ENCODE measurements at places on chromosomes 7 and 10.

DNA sequence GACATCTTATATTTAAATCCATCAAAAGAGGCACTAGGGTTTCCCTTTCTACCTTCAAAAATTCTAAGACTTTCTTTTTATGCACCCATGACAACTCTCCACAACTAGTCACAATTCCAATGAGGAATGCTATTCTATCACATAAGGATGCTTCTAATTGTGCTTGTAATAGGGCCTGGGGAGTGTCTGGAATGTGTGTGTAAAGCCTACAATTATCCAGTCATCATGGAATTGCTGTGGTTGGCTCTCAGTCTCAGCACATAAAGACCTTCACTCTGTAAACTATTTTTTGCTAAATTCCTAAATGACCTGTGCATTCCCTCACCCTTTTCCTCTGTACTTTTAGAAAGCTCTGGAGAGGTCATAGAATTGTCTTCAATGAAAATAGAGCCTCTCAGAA, 86.7 kb downstream of the EPDR1 start:
- no peak for DNase-seq

GRCh38 chr7:30479202-30480120, 877 bp upstream of the NOD1 start:
- DNase-seq, result peak; percentile 70

GRCh38 chr7:142454862-142455261, 197.0 kb upstream of the PRSS58 start:
- DNase-seq, result no peak

DNA sequence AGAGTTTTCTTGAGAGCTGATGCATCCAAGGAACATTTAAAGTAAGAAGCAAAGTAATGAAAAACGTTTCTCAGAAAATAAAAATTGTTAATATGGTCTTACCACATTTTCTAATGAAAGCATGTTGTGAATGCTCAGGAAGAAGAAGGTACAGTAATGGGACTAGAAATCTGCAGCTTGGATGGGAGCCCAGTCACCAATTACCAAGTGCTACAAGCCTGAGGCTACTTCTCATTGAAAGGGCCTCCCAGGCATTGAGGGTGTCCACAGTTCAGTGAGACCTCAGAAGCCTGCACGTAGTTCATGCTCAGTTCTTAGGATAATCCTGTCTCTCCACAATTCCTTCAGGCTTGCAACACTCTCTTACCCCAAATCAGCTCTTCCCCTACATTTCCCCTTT, 17.6 kb downstream of the PTN start:
- no peak for DNase-seq

DNA sequence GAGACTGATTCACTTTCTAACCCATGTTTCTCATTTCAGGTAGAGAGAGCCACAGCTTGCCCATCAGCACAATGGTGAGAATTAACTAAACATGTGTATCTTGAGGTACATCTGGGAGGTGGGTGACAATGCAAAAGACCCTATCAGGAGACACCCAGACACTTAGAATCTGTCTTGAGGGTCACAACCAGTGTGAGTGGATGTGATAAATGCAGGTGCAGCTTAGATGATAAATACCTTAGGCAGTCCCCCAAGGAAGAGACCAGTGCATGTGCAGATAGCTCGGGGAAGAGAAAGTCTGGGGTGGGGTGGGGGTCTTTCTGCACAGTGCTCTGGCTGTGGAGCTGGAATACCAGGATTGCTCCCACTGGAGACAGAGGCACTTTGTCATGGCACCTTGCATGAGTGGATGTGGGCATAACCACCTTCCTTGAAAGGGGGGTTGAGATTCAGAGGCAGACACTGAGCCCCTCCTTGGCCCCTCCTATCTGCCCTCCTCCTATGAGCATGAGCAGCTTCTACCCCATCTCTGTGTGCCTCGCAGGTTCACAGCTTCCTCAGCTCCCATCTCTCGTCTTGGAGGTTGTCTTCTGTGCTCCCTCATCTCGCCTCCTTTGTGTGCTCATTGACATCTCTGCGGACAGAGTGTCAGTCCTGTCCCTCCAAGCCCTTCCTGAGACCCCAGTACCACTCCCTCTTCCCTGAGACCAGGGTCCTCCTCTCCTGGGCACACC, 349.8 kb downstream of the TCERG1L start:
- no peak for DNase-seq

- DNase-seq, result no peak
Measured at GRCh38 chr7:135919071-135919841, 57.9 kb downstream of the MTPN start.

DNA sequence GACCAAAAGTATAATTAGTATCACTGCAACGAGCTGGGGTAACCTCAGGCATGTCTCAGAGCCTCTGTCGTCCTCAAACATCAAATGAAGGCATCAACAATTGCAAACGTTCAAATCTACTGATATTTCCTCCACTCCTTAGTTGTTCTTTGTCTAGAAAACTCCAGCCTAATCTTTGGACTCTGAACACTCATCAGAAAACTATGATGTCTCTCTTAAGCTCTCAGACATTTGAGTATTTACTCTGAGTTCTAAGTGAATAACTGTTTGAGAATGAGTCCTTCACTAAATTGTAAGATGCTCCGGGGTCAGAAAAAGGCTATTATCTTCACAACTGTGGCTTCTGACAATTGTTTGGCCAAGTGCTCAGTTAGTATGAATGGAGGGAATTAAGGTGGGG, 536.4 kb downstream of the NRG3 start:
- no peak for DNase-seq

DNA sequence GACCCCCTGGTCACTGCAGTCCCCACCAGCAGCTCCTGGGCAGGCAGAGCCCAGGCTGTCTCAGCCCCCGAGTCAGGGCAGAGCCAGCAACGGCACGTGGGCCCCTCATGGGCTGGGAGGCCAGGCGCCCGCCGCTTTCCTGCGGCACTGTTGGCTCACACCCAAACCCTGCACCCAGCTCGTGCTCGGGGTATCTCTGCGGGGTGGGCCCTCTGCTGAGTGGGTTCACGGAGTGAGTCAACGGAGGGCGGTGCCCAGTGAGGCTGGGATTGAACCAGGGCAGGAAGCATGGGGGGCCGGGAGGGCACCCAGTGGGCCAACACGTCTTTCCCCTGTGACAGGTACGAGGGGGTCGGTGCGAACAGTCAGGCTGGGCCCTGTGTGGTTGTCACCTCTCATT, 28.9 kb downstream of the ADAP1 start:
- peak; percentile 81 for DNase-seq

GRCh38 chr7:154892459-154892858, 110.5 kb downstream of the PAXIP1 start:
- DNase-seq, result no peak

GRCh38 chr7:84251277-84251781, 56.7 kb upstream of the SEMA3A start:
- DNase-seq, result no peak

GRCh38 chr10:61588770-61589211, 73.9 kb upstream of the CABCOCO1 start:
- no peak for DNase-seq

DNA sequence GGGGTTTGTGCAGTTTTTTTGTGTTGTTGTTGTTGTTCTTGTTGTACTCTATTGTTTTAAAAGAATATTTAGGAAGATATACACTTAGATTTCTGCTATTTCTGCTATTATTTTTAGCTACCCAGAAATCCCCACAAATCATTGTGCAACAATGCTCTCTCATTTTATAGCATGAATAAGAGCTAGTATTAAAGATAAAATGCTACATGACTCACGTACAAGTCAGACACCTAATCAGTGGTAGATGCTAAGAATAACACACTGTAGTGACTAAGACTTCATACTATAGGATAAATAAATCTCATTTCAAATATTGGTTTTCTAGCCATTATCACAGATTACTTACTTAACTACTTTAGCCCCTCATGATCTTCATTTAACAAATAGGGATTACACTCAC, 920.5 kb downstream of the KCNMA1 start:
- no peak for DNase-seq

DNA sequence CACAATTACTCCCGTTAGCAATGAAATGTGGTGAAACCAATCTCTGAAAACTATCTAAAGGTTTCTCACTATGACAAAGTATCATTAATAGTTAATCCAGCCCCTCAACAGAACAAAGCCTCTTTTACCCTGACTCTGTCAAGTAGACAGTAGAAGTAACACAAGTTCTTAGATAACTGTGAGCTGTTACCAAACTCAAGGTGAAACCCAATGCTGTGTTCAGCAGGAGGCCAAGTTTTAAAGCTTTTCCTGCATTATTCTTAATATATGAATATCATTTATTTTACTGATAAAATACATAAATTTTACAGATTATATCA, 109.1 kb downstream of the SRPK2 start:
- no peak for DNase-seq

DNA sequence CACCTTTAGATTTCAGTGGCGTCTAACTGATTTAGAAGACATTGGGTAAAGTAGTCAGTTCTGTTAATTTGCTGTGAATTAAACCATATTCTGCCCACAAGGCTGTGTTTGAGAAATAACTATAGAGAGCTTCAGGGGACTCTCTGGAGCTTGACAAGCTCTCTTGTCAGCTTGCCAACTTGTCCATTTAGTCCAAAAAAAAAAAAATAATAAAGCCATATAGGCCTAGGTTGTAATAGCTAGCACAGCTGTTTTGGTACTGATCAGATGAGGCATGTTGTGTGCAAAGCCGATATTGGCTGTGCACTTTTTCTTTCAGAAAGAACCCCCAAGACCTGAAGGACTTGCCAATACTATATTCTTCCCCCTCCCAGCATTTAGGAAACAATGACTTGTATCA, 20.2 kb upstream of the ZNF282 start:
- no peak for DNase-seq

- no peak for DNase-seq
Measured at GRCh38 chr7:146826329-146826728, 709.7 kb downstream of the CNTNAP2 start.

GRCh38 chr7:5429253-5429856, 5.7 kb upstream of the TNRC18 start:
- DNase-seq, result peak; percentile 51

DNA sequence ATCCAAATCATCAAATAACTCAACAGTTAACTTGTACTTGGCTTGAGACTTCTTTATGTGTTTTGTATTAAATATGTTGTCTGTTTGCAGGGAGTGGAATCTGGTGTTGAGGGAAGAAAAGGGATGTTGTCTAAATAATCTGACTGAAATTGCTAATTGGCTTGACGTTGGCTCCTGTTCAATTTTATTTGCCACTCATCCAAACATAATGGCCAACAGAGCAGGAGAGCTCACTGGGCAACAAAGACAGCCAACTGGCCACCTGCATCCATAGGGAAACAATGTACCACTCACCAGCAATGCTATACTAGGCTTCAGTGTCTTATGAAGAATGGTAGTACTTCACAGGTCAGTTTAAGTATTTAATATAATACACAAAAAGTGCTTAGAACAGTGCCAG, 80.5 kb downstream of the FAM13C start:
- no peak for DNase-seq

DNA sequence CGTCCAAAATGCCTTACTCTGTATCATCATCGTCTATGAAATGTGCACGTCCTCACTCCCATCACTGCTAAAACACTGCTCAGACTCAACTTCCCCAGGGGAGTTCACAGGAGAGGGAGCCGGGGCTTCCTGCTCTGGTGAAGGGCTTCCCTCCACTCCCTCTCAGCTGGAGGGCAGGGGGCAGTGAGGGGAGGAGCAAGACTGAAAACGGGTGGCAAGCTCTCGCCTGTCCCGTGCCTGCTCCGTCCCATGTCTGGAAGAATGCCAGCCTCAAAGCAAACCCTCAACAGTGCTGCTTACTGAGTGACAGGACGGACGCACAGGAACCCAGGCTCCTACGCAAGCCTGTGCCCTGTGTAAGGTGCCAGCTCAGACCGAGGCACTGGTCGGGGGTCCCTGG, 25.1 kb downstream of the PRKAG2 start:
- no peak for DNase-seq

DNA sequence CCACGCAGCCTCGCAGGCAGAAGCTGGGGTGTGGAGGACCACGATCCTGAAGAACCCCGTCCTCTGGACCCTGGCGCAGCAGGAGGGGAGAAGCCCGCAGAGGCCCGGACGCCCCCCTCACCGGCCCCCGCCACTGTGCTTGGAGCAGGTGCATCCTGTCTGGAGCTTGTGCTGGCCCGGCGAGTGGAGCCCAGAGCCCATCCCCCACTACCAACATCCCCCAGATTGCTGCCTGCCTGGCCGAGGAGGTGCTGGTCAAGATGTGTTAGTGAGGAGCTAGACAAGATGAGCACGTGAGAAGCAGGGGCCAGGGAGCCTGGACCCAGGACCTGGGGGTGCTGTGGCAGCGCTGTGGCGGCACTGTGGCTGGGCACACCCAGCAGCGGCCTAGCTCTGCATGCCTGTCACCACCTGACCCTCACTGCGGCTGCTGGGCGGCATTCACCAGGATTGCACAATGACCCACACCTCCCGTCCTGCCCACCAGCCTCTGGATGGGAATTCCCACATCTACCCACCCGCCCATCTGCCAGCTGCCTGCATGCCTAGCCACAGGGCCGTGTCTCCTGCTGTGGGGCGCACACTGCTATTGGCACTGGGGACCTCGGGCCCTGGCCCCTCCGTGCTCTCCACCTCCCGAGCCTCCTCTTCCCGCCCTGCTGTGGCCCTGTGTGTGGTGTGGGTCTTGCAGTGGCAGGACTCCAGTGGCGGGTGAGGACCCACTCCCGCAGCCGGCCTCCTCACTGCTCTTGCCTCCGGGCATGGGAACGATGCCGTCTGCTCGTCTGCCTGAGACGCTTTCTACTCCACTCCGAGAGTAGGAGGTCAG, 11.8 kb downstream of the GPR146 start:
- peak; percentile 23 for DNase-seq

DNA sequence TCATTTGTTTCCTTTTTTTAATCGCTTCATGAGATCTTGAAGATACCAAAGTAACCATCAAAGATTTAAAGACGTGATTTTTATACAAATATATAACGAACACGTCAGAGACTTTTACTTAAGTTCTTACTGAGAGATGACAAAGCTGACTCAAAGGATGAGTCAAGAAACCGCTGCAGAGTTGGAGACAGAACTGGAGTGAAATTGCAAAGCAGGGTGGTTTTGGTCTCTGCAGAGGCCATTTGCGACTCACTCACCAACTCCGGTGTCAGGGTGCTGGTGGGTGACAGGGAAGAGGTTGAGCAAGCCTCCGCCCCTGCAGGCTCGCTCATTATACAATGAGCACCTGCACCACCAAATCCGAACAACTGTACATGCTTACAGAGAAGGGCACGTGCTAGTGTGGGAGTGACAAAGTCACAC, 75.2 kb downstream of the DNAJB6 start:
- no peak for DNase-seq

DNA sequence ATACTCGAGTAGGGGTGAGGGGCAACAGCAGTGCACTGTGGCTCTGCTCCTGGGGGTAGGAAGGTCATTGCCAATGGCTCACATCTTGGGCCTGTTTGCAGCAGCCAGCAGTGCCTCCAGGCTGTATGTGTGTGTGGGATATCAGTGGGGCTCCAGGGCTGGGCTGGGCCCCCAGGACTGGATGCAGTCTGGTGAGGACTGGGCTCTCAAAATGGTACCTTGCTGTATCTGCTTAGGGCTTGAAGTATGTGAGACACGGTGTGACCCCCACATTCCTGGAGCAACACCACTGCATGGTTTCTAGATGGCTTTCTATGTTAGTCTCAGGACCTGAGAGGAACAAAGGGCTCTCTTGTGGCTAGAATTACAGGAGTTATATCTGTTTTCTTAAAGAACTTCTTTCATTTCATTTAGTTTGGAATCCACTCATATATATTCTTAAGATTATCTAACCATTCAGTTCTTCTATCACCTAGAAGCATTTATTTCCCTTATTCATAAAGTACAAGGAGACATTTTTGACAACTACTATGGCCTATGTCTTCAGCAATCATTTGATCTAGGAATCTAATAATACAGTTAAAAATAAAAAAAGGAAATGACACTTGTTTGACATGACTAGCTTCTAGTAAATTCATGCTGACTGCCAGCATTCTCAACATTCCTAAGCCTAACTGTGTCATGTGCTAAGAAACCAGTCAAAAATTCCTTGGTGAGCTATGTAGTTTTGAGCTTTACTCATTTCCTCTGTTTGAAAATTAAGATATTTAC, 443.2 kb upstream of the SEMA3A start:
- no peak for DNase-seq
